ENCODE measurements at places on chromosomes 1 and 21. TPM values are rescaled to one million over a fixed set of nuclear protein-coding genes. Genes with fewer than 3 reads are reported as not detected.

The FAM177B gene
- not detected for total RNA-seq

The LCE2C gene
- total RNA-seq, result not detected

The LMX1A gene
- total RNA-seq, result not detected

The RRP15 gene
- total RNA-seq, result 10.9 TPM

The CAPN8 gene
- total RNA-seq, result 0.28 TPM

The KCNA3 gene
- 0.28 TPM for total RNA-seq

The PLCH2 gene
- under 0.01 TPM for total RNA-seq

The ANKRD13C gene
- 24.7 TPM for total RNA-seq

The MIER1 gene
- total RNA-seq, result 42.0 TPM

The ZBTB8A gene
- 4.6 TPM for total RNA-seq

The CNTN2 gene
- total RNA-seq, result under 0.01 TPM

The PANK4 gene
- total RNA-seq, result 26.6 TPM

The SMIM1 gene
- total RNA-seq, result not detected

The TESK2 gene
- total RNA-seq, result 2.5 TPM

The E2F2 gene
- under 0.01 TPM for total RNA-seq

The S100A7 gene
- total RNA-seq, result not detected

The CCNL2 gene
- 63.8 TPM for total RNA-seq

The RCSD1 gene
- 1.7 TPM for total RNA-seq

The PLEKHG5 gene
- total RNA-seq, result 16.9 TPM

The C1orf53 gene
- 10.1 TPM for total RNA-seq

The SPRR4 gene
- total RNA-seq, result not detected

The CD2 gene
- not detected for total RNA-seq

The PROX1 gene
- 0.38 TPM for total RNA-seq

The A3GALT2 gene
- total RNA-seq, result not detected

The SEC16B gene
- 1.7 TPM for total RNA-seq

The FGR gene
- total RNA-seq, result not detected

The NUDT4B gene
- total RNA-seq, result 29.7 TPM

The GJA8 gene
- not detected for total RNA-seq

The SLC30A2 gene
- total RNA-seq, result not detected

The CNIH3 gene
- 11.3 TPM for total RNA-seq

The CELA3A gene
- not detected for total RNA-seq

The NR0B2 gene
- not detected for total RNA-seq

The TRAF3IP3 gene
- total RNA-seq, result not detected

The TNFRSF18 gene
- not detected for total RNA-seq

The AGMAT gene
- total RNA-seq, result 2.7 TPM

Data from regular cardiac myocyte (primary cell).